ENCODE measurements at places on chromosomes 4 and X.
A peak's percentile ranks its signal among the peaks of the same experiment; 100 is the strongest.

DNA sequence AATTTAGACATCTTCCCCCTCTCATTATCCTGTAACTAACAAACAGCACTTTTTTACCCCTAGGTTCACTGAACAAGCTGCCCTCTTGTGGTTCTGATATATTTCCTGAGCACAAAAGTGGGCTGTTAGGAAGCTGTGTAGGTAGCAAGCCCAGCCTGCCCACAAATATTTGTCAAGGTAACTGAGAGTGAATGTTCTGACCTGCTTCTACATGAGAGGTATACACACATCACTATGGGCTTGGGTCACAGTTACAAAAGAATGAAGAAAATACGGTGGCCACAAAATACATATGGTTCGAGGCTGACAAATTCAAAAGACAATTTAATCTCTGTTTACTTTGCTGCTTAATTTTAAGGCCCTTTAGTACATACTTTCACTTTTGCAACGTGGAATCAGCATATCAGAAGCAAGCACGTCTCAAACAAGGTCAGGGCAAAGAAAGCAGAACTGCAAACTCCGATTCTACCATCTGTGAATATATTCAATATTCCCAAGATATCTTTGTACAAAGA lies 78.7 kb downstream of the RBM47 start:
- peak; percentile 13 for DNase-seq

DNA sequence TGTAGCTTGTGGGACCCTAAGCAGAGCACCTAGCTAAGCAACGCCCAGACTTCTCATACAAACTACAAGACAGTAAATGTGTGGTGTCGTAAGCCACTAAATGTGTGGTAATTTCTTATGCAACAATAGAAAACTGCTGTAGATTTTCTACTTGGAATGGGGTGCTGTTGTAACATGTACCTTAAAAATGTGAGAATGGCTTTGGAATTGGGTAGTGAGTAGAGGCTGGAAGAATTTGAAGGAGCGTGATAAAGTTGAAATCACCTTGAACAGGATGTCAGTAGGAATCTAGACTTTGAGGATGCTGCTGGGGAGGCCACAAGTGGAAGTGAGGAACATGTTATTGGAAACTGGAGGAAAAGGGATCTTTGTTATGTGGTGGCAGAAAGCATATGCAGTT lies 43.2 kb upstream of the FUNDC1 start:
- DNase-seq, result no peak

GRCh38 chrX:111100191-111100590 lies 4.2 kb downstream of the PAK3 start:
- DNase-seq, result peak; percentile 20

- no peak for DNase-seq
Measured at GRCh38 chrX:94545722-94546121, 871.7 kb downstream of the FAM133A start.

GRCh38 chr4:147019091-147019490 lies 73.4 kb upstream of the TTC29 start:
- DNase-seq, result peak; percentile 74

- no peak for DNase-seq
Measured at GRCh38 chrX:19532709-19533108, 17.4 kb upstream of the MAP3K15 start.

- no peak for DNase-seq
Measured at GRCh38 chrX:42149765-42150164, 226.4 kb upstream of the CASK start.

DNA sequence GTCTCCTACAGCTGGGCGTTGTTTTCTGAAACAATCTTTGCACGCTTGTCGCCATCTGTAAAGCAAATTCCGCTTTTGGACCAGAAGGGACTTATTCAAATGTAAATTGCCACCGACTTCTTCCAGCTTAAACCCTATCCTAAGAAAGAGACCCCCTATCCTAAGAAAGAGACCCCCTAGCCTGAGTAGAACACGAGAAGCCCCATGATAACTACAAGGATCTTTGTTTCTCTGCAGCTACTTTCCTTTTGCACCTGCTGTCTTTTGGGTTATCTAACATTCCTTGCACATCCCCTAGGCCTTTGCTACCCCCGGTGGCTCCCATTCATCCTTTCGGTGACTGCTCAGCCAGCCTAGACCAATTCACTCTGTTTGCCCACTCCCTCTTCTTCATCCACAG lies 536.0 kb upstream of the PRKX start:
- no peak for DNase-seq

GRCh38 chrX:40040686-40041461 lies 56.9 kb downstream of the BCOR start:
- DNase-seq, result no peak

DNA sequence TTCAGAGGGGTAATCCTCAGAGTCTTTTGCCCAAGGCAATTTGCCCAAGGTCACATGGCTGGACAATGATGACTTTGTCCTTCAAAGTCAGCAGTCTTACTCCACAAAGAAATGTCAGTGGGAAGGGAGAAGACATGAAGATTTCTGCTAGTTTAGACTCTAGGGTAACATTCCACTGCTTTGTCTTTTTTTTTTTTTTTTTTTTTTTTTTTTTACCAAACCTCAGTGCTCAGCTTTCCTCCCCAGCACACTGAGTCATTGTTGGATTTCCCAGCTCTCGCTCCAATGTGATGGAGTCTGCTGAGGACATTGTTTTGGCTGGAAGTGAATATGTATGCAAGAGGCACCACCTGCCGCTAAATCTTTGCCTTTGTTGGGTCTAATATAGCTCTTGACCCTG lies 7.2 kb upstream of the C1QTNF7 start:
- peak; percentile 73 for DNase-seq

- no peak for DNase-seq
Measured at GRCh38 chr4:37794056-37794455, 32.4 kb upstream of the PGM2 start.

DNA sequence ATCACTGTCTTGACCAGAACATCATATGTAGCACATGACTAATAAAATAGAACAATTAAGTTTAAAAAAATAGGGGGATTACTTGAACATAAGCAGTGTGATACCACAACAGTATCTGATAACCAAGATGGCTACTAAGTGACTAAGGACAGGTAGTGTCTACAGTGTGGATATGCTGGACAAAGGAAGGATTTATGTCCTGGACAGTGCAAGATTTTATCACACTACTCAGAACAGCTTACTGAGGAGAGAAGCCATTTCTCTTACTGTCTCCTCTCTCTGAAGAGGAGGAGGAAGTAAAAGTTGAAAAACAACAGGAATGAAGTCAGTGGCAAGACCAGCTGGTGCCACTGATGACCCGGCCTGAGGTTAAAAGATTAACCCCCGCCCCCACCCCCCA lies 4.0 kb upstream of the SLC10A7 start:
- DNase-seq, result no peak

- DNase-seq, result no peak
Measured at GRCh38 chr4:100870940-100871772, 353.3 kb upstream of the EMCN start.

DNA sequence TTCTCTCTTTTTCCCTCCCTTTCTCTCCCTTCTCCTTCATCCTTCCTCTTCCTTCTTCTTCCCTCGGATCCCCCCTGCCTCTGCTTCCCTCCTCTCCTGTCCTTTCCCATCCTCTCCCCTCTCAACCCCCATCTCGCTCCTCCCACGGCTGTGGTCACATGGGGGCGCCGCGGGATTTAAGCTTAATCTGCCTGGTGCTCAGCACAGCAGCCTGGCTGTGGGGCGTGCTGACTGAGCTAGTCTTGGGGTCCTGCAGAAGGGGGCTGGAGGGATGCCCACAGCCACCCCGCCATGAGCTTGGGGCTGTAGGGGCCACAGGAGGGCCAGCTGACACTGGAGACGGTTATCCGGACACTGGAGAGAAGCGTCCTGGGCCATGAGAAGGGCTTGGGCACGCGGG lies 10.7 kb downstream of the SMIM10L2A start:
- DNase-seq, result no peak

DNA sequence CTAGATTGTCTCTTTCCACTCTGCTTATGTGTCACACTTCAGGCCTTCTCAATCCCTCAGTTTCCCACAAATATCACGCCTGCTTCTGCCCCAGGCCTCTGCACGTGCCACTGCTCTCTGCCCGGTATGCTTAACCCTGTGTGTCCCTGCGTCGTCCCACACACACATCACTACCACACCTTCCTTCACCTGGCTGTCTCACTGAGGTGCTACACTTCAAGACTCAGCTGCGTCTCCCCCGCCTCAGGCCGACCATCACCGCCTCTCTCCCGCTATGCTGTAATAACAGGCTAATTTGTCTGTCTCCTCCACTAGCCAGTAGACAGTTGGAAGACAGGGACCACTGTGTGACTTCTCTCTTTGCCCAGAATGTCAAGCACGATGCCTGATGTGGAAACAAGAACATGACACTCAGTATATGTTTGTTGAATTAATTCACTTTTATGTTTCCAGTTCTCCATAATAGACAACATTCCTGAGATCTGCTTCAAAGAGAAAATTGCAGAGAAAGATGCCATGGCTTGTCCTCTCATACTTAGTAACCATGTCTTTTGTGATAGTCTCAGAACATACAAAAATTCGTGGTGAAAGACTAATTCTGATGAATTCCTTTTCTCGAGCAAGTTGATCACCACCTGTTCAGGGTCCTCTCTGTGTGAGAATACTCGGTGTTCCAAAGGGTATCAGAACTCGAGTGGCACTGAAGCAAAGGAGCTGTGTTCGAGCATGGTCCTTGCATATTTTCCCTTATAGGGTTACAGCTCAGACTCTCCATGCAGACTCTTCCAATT lies 54.2 kb downstream of the AFAP1 start:
- DNase-seq, result no peak

- DNase-seq, result no peak
Measured at GRCh38 chrX:53356186-53356585, 66.3 kb downstream of the SMC1A start.

DNA sequence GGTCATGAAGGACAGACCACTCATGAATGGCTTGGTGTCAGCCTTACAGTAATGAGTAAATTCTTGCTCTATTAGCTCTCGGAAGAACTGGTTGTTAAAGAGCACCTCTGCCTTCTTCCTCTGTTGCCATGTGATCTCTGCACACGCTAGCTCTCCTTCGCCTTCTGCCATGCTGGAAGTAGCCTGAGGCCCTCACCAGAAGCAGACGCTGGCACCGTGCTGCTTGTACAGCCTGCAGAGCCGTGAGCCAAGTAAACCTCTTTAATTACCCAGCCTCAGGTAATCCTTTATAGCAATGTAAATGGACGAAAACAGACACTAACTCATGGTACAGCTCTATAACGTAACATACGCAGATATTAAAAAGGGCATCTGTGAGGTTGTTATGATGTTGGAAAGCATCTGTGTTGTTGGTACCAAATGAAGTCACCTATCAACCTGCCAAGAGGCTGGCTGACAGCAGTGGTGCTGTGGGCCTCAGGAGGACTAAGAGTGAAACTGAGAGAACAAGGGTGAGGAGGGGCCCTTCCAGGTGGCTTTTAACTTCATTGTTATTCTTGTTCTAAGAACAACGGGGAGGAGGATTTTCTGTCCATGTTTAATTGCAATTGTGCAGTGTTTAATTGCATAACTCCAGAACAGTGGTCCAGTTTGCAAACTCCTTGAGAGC lies 69.2 kb downstream of the CRMP1 start:
- DNase-seq, result no peak

DNA sequence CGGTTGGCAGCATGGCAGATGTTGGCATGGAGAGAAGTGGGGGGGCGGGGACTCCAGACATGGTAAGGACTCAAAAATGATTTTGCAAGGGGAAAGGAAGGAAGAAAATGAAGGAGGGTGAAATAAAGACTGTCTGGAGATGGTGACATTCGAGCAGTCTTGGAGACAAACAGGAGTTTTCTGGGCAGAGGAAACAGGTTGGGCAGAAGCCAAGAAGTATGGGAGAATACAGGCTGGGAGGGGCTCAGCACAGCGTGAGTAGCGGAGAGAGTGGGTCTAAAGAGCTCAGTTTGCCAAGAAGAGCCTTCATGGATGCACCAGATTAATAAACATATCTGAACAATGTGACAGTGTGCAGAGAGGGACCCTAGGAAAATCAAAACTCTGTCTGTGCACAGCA lies 13.3 kb upstream of the CRMP1 start:
- DNase-seq, result no peak

GRCh38 chr4:147334478-147334877 lies 146.4 kb upstream of the EDNRA start:
- no peak for DNase-seq
